Right hindlimb (tissue), 1 donor: ENCODE measurements at places on chromosomes 3 and 15.

DNA sequence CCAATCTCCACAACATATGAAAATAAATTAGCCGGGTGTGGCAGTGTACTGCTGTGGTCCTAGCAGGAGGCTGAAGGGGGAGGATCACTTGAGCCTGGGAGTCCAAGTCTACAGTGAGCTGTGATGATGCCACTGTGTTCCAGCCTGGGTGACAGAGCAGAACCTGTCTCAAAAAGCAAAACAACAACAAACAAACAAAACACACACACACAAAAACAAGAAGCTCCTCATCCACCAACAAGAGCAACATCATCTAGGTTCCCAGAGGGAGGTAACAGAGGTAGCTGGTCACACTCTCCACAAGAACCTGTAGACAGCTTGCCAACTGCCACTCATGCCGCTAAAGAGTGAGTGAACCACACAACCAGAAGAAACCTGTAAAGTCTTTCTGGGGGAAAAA lies 34.8 kb downstream of the PTPN9 start:
- no peak for DNase-seq

GRCh38 chr3:16143861-16144447 lies 30.5 kb upstream of the GALNT15 start:
- no peak for DNase-seq

DNA sequence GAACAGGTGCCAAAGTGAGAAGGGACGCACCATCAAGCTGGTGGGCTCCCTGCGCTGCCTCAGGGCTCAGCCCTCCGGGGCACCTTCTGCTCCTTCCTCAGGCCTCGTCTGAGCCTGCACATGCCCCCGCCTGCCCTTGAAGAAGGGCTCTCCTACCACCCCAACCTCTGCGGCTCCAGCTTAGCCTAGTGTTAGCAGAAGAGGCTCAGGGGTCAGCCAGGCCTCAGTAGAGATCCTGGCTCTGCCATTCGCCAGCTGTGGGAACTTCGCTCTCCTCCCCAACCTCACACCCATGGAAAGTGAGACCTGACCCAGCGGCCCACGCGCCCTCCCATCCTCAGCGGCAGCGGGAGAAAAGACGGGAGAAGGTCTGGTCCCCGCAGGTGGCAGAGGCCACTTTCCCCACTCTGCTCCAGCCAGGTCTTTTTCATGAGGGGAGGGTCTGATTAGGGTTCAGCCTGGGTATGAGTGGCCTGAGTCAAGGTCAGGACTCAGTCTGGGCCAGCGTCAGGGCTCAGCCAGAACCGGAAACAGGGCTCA lies 8.2 kb downstream of the GRIP2 start:
- no peak for DNase-seq

DNA sequence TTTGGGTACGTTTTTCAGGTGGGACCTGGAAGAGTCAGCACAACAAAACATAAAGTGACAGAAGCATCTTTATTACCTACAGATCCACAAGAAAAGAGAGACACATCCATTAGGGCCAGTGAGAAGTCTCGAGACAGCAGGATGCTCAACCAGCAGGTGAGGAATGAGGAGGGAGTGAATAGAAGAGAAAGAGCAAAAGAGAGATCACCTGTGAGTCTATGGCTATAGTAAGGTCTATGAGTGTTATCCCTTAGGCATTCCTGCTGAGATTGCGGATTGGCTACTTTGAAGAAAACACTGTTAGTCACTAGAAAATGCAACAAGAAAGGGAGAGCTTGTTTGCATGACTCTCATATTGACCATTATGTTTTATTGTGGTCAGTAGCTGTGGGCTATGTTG lies 1556.2 kb upstream of the GBE1 start:
- DNase-seq: no peak

- no peak for DNase-seq
Observed at GRCh38 chr3:197260491-197261163, 37.8 kb downstream of the DLG1 start.

DNA sequence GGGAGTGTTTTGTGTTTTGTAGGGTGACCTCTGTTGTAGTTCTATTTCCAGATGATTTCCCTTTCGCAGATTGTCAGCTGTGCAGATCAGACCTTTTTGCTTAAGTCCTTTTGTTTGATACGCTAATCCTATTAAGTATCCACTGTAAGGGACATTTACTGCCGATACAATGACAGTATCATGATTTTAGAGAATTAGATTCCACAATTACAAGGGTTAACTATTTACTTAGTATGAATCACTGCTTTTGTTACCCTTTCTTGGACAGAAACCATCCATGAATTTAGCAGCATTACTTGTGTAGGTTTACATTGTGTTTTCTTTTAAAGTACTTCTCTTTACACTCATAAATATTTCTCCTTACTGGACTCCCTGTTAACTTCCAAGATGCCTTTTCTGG lies 31.4 kb downstream of the ZNF662 start:
- DNase-seq: no peak

DNA sequence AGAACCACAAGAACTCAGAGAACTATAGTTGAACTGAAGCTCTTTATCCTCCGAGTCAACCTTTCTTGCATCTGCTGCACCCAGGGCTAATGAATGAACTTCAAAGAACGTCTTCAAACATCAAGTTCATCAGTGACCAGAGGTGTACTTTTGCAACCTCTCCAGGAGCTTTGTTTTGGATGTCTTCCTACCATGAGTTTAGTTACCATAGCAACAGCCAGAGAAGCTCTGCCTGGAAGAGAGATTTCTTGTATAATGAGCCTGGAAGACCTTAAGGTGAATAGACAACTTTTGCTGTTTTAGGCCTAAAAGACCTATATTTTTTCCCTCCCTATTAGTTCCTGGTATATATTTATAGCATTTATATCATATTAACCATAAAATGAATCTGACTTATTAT lies 9.1 kb downstream of the ACTC1 start:
- no peak for DNase-seq

GRCh38 chr3:190807719-190808375 lies 54.6 kb downstream of the GMNC start:
- DNase-seq: no peak

DNA sequence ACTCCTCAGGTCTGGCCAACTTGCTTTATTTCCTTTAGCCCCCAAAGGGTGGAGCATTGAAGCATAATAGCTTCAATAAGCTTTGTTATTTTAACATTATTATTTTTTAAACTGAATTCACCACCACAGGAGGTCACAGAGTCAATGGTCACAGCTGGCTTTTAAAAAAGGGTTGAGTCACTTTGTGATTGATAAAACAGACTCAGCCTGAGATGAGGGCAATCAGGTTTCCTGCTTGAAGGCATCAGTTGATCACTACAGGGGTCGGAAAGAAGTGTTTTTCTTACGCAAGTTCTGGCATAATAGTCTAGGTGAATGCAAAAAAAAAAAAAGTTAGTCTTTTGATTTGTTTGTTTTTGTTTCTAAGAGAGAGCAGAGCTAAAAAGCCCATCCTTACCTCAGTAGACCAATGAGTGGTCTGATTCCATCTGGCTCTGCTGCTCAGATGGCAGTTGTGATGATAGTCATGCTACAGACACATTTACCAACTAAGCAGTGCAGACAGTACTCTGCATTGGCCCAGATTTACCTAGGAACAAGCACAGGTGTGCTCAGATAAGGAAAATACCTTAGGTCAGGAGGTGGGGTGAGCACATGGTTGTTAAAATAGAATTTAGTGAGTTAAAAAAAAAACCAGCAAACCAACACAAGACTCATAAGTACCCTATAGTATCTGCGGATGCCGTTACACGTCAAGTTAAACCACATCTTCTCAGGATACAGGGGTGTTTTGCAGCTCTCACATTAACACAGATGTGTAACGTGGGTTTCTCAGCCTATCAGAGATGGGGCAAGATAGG lies 22.6 kb downstream of the ZNF80 start:
- no peak for DNase-seq

DNA sequence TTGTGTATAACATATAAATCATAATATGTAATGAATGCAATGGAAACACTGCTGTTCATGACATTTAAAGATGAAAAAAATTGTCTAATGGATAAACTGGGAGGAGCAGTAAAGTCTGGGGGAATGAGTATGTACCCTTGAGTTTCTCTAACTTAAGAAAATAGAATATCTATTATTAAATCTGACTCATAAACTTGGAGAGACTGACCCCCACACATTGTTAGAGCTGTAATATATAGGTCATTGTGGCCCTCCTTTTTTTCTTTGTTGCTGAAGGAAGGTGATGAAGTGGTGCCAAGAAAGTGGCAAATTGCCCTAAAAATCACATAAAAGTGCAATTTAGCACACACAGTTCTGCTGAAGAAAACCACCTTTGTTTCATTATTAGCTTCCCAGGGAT lies 389.8 kb upstream of the RARB start:
- DNase-seq: no peak

DNA sequence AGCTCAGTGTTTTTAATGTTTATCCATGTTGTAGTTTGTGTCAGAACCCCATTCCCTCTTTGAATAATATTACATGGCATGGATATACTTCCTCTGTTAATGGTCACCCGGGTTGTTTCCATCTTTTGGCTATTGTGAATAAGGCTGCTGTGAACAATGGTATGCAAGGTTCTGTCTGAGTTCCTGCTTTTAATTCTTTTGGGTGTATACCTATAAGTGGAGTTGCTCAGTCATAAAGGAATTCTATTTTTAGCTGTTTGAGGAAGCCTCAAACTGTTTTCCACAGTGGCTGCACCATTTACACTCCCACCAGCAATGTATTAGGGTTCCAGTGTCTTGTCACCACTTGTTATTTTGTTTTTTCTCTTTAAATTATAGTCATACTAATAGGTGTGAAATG lies 99.6 kb downstream of the SLC25A26 start:
- no peak for DNase-seq

DNA sequence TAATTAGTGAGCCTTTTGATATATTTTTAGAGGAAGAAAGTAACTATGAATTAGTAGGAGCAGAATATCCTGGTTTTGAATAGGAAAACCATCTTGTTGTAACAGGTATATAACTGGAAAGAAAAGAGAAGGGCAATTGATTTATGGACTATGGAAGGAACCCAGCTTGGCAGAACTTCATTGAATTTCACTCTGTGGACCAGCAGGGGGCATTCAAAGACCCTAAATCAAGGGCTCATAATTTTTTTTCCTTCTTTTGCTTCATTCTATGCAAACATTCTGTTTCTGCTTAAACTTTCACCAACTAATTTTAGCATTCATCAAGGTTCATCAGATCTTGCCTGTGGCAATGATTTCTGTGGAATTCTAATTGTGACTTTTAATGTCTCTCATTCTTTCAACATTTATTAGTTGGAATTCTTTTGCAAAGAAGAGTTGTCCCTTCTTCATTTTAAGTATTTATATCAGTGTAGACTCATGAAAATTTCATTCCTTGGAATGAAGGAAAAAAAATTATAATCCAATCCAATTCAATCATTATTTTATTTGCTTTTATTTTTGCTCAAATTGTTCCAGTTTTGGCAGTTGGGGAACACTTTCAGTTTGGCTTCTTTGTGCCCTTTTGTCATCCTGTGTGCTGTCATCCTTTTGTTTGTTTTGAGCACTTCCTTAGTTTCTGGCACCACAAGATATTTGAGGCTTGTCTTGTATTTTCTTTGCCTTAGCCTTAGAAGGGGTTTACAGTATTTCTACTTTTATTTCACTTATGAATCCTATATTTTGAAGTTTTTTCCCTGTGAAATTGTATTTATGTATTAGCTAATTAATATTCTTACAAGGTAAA lies 30.4 kb downstream of the NXPE3 start:
- DNase-seq: no peak

DNA sequence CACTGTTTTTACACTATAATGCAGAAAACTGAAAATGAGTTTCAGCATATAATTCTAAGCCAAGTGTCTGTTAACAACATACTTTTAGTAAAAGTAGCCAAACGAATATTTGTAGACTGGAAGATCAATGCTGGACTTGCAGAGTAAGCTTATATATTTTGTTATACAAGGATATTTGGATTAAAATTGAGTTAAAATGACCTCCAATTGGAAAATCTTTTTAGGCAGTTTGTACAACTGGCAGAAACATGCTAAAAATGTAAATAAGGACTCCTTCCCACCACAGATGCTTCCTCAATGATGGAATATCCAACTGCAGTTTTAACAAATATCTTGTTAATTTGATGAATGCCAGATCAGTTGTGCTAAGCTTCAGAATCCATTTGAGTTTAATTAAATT lies 25.3 kb downstream of the ZBBX start:
- DNase-seq: no peak

GRCh38 chr3:134477938-134478337 lies 7.8 kb downstream of the ANAPC13 start:
- DNase-seq: no peak

GRCh38 chr3:59406943-59407342 lies 357.1 kb upstream of the CFAP20DC start:
- DNase-seq: no peak

GRCh38 chr15:57526076-57526475 lies 65.6 kb upstream of the MYZAP start:
- no peak for DNase-seq

DNA sequence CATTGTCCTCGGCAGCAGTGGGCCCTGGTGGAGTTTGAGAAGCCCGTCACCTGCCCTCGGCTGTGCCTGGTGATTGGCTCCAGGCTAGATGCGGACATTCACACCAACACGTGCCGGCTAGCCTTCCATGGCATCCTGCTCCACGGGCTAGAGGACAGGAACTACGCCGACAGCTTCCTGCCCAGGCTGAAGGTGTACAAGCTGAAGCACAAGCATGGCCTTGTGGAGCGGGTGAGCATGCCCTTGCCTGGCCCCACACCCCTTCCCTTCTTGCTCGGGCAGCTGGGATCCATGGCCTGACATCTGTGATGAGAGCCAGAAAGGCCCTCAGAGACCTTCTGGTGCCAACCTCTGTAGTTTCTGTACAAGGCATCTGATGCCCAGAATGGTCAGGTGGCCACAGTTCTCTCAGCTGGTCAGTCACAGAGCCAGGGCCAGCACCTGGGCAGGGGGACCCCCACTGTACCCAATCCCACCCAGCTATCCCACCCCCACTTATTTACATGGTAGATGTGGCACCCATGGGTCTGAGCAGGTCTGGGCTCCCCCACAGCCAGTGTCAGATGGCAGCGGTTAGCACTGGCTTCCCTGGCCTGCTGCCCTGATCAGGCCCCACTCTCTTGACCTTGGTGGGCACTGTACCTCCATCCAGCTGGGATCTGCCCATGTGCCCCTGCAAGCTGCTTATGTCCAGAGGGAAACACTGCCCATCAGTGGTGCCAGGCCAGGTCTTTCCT lies 124.9 kb downstream of the DNAJB8 start:
- DNase-seq: no peak

DNA sequence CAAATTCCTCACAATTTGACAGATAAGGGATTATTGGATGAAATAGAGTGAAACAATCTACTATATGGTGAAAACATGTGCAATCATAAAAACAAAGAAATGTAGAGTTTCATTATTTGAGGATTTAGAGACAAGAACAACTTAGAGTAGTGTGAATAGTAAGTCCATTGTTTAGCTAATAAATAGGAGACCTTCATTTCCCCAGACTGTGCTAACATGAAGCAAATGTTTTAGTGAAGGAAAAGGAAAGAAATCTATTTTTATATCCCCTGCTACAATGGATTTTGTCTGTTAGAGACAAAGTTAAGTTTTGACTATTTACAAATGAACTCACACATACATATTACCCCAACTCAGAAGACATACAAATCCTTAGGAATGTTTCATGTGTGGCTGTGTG lies 77.8 kb downstream of the EFL1 start:
- no peak for DNase-seq
